ENCODE measurements at places on chromosomes 1 and 21.

DNA sequence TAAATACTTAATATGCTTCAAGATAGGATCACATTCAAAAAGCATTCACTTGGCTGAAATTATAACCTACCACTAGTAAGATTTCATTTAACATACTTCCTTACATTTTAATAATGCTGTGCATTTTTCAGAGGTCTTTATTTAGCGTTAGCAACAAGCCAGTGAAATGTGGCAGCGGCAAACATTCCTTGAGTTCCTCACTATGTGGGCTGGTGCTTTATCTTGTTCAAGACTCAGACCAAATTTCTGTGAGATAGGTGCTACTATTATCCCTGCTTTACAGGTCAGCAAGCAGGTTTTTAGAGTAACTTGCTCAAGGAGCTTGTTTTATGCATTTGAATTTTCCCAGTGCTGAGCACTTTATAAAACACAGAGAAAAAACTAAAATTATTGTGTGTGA, 132.7 kb downstream of the PLPPR4 start:
- no peak for DNase-seq

DNA sequence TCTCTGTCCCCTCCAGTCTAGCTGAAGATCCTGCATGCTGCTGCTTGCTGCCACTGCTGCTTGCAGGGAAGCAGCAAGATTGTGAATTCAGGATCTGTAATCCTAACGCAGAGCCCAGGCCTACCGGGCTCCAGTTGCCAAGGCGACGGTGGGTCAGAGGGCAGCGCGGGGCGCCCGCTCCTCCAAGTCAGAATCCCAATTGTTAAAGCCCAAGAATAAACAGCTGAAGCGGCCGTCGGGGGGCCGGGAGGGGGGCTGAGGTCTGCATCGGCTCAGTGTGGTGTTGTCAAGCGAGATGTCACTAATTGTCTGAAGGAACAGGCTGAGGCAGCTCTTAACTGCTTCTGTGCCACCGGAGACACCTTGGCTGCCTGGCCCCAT, 36.8 kb downstream of the AHDC1 start:
- no peak for DNase-seq

DNA sequence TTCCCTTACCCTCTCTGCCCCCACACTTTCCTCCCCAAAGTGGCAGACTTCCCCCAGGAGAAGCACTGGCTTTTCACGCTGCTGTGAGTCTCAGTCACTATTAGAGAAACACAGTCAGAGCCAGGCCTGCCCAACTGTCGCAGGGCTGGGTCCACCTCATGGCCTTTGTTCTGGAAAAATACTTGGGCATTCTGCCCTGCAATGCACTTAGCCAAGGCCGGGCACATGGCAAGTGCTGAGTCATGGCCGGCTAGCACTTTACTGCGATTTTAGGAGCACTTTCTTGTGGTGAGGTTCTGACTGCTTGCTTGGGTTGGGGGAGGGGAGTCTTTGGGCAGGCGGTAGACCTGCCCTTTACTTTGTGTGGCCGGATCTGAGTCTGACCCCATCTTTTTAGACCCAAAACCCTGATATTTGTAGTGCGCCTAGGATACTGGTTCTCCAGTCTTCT, 7.7 kb downstream of the EPHX1 start:
- no peak for DNase-seq

DNA sequence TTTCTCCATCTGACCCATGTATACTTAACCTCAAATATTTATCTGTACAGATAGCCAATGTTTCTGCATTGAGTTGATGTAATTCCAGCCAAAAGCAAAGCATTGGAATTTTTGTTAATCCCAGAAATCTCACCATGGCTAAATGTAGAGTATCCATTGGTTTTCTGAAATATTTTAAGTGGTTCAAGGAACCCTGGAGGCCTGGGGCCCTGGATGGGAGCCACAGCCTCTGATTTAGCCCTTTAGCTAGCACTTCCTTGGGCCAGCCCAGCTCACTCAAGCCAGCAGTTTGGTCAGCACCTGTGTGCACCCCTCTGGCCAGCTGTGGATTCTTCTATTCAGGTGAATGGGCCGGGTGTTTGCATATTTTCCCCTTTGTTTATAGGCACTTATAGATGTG, 18.8 kb upstream of the EPS8L3 start:
- no peak for DNase-seq

DNA sequence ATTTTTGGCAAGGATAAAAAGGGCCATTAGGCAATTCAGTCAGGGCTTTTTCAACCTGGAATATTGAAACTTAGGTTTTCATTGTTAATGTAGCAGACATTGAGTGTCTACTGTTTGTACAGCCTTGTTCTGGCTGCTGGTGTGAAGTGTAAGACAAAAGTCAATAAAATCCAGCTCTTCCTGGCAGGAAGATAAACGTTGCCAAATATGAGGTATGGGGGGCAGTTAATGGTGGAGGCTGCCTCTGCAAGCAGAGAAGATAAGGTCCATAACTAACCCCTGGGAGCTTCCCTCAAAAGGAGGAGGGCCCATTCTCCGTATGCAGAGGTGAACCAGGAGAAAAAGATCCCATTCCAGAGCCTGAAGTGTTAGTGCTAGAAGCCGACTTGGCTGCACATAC, 19.5 kb upstream of the SHE start:
- no peak for DNase-seq

- no peak for DNase-seq
These were observed 4.0 kb upstream of the ZBTB18 start for GRCh38 chr1:244046907-244047611.

GRCh38 chr21:27407271-27407670, 440.4 kb upstream of the ADAMTS5 start:
- no peak for DNase-seq

DNA sequence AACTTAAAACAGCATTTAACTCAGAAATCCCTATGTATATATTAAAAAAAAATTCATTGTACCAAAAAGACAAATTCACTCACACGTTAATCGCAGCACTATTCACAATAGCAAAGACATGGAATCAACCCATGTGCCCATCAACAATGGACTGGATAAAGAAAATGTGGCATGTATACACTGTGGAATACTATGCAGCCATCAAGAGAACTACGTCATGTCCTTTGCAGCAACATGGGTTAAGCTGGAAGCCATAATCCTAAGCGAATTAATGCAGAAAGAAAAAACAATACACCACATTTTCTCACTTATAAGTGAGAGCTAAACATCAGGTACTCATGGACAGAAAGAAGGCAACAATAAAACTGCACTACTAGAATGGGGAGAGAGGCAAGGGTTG, 99.4 kb downstream of the FAF1 start:
- no peak for DNase-seq

DNA sequence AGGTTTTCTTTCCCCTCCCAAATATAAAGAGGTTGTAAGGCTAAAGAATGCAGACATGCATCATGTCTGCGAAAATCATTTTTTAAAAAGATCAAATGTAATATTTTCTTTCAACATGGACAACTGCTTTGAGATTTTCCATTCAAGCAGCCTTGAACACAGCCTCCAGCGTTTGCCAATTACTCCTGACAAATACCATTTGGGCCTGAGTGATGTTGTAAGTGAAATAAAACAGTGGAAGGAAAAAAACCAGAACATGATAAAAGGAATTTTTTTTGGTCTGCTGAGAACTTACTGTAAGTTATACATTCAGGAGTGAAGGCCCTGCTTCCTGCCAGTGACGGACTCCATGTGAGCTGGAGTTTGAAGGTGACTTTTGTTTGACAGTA, 37.2 kb downstream of the SETD4 start:
- no peak for DNase-seq

GRCh38 chr1:81329041-81329440, 471.7 kb upstream of the ADGRL2 start:
- DNase-seq, result no peak

GRCh38 chr1:190688096-190688495, 210.4 kb upstream of the BRINP3 start:
- DNase-seq, result no peak

DNA sequence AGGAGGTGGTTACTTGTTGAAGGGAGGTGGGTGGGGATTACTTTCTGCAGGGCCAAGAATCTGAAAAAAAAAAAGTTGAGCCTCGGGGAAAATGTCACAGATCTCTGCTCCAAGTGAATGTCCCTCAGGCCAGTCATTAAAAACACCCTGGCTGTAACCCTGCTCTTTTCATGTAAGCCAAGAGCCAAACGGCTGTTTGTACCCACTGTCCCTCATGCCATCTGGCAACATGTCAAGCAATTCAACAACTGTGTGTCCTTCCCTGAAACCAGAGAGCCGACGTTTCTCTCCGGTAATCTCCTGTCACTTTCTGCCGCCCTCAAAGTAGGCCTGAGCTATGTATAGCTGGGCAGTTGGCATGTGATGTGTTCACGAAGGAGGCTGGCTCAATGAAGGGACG, 14.7 kb downstream of the CASQ2 start:
- DNase-seq, result no peak

All from effector memory CD8-positive, alpha-beta T cell (primary cell).